ENCODE measurements at places on chromosomes 7 and 10.

- no peak for DNase-seq
Measured at GRCh38 chr7:39674406-39674805, 51.0 kb downstream of the RALA start.

- no peak for DNase-seq
Measured at GRCh38 chr7:129617652-129618051, 6.1 kb downstream of the NRF1 start.

DNA sequence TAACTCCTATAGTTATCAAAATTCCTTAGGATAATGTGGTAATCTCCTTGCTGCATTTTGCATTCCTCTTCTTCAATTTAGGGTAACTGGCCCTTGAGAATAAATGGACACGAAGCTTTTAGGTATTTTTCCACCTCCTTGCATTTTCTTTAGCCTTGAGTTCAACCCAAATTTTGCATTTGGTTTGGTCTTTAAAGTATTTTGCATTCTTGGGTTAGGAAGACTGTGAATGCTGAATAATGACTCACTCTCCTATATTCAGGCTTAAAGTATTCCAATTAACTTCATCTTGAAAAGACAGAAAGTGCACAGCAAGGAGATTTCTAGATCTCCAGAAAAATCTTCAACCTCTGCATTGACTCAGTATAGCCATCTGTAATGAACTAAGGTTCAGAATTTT is 47.3 kb downstream of the TFPI2 start:
- DNase-seq, result no peak

- no peak for DNase-seq
Measured at GRCh38 chr7:17195576-17195975, 102.9 kb upstream of the AHR start.

GRCh38 chr10:86410542-86411124 is 44.0 kb upstream of the GRID1 start:
- no peak for DNase-seq

Measured in stimulated activated CD4-positive, alpha-beta T cell treated with anti-CD3 and anti-CD28 coated beads, Interleukin-15, amount 100 ng/mL, for 1 hour (primary cell).